Cortex of kidney (tissue), 1 donor: ENCODE measurements at places on chromosomes 1 and 21.
A peak's percentile ranks its signal among the peaks of the same experiment; 100 is the strongest.

- no peak for DNase-seq
Observed at GRCh38 chr1:38194472-38194871, 147.9 kb upstream of the POU3F1 start.

GRCh38 chr1:2060535-2060934, 10.3 kb downstream of the PRKCZ start:
- DNase-seq: no peak

GRCh38 chr1:62288224-62288623, 31.0 kb downstream of the KANK4 start:
- DNase-seq: no peak

GRCh38 chr1:186207391-186208085, 167.5 kb downstream of the TPR start:
- no peak for DNase-seq

DNA sequence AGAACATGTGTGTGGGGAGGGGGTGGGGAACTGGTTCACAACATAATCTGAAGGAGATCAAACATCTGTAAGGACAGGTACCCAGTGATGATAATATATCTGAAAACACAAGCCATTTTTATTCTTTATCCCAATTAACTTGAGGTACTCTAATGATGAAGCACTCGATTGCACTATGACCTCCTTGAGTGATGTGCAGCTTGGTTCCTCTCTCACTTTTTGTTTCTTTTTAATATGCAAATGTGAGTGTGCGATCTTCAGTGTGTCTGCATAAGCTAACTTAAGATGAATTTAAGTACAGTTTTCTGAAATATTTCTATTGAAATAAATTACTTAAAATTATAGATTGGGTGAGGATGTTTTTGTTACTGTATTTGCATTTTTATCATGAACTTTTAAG, 50.6 kb upstream of the ANGPTL1 start:
- no peak for DNase-seq

DNA sequence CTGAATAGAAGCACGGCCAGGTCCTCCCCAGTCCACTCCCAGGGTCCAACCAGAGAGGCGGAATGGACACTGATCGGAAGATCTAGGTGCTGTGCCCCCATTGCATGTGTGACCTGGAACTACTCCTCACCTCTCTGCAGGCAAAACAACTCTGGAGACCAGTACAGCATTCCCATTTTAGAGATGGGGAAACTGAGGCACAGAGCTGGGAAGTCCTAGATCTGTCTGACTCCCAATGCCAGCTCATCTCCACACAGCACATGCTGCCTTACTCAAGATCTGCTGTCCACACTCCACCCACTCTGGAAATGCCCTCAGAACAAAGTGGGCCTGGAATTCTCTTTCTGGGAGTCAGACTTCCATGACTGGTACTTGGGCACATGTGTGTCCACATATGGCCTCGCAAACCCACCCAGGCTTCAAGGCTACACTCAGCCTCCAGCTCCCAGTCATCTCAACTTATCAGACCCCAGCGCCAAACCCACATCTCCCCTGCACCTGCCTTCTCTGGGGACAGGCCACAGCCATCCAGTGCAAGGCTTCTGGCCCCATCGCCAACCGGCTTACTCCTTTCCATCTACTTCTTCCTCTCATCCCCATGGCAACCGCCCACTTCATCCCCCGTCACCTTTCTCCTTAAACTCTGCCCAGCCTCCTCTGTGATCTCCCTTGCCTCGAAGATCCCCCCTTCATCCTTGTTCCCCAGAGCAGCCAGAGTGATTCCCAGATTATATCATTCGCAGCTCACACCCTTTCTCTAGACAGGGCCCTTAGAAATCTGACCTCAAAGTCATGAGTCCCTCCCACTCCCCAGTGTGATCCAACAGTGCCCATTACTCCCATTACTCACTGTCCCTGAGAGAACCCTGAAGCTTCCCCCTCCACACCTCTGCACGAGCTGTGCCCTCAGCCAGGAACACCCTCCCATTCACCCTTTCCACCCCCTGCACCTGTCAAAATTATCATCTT, 2.7 kb downstream of the COL8A2 start:
- DNase-seq: no peak

- no peak for DNase-seq
Observed at GRCh38 chr1:174999936-175000696, at the start of gene CACYBP. Gene CACYBP (plus strand): TSS chr1:174999947. CDS start chr1:175000181, 234 bp downstream.

DNA sequence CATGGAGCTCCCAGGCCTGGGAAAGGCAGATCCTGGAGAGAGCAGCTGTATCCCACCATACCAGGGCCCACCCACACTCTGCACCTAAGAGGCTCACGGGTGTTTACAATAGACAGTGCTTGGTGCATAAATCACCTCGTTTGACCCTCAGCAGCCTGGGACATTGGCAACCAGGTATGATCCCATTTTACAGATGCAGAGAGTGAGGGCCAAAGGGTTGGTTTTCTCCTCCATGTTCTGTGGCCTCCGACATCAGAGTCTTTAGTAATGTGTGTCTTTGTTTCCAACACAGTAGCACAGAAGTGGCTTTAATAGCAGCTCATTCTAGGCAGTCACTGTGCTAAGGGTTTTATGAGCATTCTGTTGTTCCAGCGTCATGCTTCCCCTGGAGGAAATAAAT, 176.5 kb downstream of the KAZN start:
- no peak for DNase-seq

DNA sequence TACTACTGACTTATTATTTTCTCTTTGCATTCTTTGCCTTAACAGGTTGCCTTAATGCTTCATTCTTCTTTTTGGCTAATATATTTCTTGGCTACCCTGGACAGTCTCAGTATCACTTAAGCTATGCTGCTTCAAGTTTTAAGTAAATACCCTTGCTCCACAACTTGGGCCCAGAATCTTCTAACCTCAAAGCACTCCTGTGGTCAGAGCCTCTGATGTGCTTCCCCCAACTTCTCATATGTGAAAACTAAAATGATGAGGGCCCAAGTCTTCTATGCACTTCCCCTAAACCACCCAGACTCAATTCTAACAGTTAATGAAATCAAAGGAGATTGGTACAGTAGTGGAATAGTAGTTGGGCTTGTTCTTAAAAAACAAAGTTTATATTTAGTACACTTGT, 314.1 kb downstream of the PLPP3 start:
- no peak for DNase-seq

DNA sequence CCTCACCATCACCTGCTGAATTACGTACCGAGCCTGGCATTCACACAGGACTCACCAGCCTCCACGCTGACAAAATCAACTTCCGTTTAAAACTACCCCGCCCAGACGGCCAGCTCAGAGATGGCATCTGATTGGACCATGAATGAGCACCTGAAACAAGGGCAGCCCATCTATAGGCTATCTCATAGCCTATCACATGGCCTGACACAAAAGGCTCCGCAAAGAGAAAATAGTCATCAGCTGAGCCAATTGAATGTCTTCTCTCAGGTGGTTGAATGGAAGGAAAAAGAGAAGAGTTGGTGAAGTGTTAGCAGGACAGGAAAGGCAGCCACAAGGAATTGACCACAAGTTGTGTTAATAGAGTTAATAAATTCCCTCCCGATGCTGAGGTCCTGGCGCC, 50.6 kb upstream of the ZC3H12A start:
- DNase-seq: no peak

GRCh38 chr1:151596166-151596953, 15.5 kb upstream of the SNX27 start:
- DNase-seq: no peak

DNA sequence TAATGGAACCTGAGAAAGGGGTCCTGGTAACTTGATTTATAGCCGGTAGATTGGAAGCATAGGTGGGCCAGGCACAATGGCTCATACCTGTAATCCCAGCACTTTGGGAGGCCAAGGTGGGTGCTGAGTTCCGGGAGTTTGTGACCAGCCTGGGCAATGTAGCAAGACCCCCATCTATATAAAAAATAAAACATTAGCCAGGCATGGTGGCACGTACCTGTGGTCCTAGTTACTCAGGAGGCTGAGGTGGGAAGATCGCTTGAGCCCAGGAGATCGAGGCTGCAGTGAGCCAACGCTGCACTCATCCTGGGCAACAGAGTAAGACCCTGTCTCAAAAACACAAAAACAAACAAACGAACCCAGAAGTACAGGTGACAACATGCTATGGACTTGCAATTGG, 76.5 kb downstream of the ZNF281 start:
- DNase-seq: no peak

GRCh38 chr1:226731257-226731893, 7.7 kb downstream of the ITPKB start:
- DNase-seq: no peak

GRCh38 chr21:36966066-36966820, at the start of gene HLCS:
Gene HLCS (minus strand): TSS chr21:36966669. CDS start chr21:36966638, 31 bp downstream.
- peak; percentile 12 for DNase-seq

DNA sequence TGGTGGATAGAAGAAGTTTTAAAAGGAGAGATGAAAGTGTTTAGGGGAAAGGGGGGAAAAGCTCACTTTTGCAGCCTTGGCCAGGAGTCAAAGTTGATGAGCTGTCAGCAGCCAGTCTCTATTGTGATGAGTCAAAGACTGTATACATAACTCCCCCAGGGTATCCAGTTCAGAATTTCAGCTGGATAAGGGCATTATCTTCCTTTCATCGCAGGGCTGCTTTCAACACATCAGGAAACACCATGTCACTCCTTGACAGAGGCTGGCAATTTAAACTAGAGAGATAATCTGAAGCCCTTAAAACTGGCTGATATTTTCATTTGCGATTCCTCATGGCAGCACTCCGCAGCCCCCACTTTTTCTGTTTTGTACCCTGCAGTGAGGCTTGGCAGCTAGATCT, 328.5 kb downstream of the TBX15 start:
- no peak for DNase-seq

- no peak for DNase-seq
Observed at GRCh38 chr1:37481289-37482003, 7.1 kb downstream of the ZC3H12A start.

GRCh38 chr1:24501371-24502064, 1.1 kb upstream of the RCAN3 start:
- DNase-seq: no peak

DNA sequence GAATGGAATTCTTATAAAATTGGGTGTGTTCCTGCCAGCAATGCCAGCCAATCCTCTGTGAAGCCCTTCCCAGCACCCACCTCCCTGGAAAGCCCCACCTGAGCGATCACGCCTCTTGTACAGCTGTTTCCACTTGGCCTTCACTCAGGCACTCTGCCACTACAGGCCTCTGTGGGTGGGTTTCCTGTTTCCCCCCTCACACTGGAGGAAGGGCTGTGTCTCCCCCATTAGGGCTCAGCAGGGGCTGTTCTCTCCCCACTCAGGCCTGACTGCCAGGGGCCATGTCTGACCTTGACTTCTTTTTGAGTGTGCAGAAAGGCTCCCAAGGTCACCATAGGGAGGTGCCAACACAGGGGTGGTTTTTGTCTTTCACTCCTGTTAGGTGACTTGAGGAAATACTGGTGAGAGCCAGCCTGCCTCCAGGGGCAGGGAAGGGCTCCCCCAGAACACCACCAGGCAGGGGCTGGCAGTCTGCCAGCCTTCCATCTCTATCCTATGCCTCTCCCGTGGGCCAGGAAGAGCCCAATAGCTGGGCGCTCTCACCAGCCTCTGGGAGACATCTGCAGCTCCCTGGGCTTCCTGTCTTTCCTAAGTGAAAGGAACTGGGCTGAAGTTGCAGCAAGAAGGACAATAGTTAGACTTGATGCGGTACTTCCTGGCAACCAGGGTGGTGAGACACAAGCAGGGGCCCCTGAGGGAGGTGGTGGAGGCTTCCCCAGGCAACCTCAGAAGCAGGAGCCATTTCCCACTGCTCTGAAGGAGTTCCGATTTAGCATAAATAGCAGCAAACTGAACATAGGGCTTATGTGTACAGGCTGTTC, 49.1 kb downstream of the ELK4 start:
- no peak for DNase-seq

GRCh38 chr21:42841156-42841915, 38.0 kb downstream of the WDR4 start:
- DNase-seq: no peak
